ENCODE measurements at places on chromosomes 5 and 9.

GRCh38 chr5:43815497-43815896 is 212.5 kb downstream of the NNT start:
- DNase-seq = no peak

- DNase-seq = peak; percentile 75
These were observed 91.5 kb upstream of the NFIL3 start for GRCh38 chr9:91515074-91515687.

DNA sequence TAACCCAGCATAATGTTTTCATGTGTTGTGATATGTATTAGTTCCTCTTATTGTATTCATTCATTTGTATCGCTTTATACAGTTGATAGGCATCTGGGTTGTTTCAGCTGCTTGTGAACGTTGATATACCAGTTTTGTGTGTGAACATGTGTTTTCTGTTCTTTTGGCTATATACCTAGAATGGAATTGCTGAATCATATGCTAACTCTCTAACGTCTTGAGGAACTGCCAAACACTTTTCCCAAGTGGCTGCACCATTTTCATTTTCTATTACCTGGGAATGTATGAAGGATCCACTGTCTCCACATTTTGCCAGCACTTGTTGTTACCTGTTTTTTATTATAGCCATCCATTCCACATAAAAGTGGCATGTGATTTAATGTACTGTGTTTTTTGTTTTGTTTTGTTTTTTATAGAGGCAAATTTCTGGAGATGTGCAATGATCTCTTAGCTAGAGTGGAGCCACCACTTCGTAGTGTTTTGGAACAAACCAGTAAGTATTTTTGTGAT is 34.6 kb downstream of the HSPA4 start:
- DNase-seq = no peak

DNA sequence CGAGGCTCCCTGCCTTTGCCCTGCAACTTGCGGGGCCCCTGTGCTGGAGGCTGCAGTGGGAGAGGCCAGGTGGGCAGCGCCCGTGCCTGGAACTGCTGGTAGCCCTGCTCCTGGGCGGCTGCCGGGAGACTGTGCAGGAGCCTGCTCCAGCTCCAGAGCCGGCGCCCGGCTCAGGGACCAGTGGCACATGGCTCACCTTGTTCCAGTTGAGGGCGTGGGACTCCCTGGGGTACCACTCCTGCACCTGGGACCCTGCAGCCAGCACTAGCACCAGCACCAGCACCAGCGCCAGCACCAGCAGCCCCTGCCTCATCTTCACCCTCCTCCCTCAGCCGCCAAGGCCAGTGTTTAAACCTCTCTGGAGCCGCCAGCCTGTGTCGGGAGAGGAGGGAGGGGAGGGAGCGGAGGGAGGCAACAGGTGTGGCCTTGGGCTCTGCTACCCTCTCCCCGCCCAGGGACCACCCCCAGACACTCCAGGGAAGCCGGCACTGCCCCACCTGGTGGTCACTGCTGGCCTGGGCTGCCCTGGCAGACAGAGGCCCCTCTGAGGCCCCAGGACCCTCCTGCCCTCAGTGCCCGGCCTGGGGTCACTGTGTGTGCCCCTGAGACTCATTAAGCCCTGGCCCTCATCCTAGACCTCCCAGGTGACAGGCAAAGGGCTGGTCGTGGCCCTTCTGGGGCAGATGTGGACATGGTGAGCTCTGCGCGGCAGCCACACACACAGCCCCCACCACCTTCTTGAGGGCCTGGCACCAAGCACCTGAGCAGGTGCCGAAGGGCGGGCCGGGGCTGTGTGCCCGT is at the start of gene LCN10:
LCN10 (minus strand) TSS at position 350 of the 801 bp plus-strand sequence; CDS start at position 313, 37 bp downstream.
- no peak for DNase-seq

DNA sequence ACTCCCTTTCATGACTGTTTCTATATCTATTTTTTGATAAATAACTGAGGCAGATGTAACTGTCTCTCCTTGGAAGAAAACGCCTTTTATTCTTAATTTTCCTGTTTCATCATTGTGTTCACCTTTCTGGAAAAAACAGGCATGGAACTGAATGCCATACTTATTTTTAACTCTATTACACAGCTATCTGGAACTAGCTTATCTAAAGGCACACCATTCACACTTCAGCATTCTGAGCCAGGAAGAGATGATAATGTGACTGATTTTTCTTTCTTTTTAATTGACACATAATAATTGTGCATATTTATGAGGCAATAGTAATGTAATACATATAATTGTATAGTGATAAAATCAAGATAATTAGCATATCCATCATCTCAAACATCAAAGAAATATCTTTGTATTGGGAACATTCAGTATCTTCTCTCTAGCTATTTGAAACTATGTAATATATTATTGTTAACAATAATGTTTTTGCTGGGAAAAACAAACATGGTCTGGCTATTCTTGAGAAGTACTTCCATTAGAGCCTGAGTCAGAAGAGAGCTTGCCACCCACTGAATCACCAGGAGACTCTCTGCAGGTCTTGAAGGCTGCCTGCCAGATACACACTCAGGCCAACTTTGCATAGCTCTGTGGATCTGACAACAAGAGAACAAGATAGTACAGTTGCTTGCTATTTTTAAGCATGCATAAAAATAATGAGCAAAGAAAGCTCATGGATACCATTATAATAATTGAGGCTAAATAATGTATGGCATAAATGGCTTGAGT is 501.0 kb upstream of the EDIL3 start:
- DNase-seq = no peak

GRCh38 chr9:124660341-124660801 is 110.7 kb downstream of the NR6A1 start:
- DNase-seq = peak; percentile 80

DNA sequence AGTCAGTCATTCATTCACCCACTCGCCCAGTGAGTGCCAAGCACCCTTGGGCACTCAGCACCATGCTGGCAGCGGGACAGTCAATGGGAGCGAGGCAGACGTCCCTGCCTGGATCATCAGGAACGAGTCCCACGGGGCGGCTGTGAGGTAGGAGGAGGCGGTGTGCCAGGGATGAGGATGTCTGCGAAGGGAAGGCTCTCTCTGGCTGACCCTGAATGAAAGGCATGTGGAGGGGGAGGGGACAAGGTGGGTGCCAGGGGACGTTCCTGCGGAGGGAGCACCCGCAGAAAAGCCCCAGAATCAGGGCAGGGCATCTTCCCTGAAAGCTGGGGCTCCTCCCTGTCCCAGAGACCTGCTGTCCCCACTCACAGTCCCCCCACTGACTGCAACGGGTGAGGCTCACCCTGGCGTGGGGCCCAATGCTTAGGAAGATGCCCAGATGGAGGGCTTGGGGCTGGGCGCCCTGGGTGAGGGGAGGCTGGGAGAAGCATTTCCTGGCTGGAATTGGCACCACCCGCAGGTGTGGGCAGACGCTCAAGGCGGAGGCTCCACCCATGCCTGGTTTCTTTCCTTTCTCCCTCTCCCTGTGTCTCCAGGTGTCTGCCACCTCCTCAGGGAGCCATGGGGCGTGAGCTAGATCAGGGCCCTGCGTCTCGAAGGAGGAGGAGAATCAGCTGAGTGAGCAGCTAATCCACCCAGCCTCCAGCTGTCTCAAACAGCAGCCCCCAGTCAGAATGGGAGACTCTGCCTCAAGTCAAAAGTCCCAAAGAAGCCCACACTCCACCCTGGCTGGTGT is 179.0 kb upstream of the PPP1R26 start:
- DNase-seq = no peak

Data from COLO829 (cell line).